ENCODE measurements at places on chromosomes 7 and 10.

DNA sequence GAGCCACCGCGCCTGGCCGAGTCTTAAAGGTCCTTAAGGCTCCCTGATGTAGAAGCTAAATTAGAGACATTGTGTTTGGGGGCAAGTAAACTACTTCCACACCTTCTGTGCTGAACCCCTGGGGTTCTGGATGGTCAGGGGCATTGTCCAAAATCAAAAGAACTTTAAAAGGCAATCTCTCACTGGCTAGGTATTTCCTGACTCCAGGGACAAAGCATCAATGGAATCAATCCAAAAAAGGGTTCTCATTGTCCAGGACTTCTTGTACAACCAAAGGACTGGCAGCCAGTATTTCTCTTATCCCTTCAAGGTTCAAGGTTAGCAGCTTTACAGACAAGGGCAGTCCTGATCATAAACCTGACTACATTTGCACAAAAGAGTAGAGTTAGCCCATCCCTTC lies 24.0 kb downstream of the SRPK2 start:
- no peak for DNase-seq

- DNase-seq = no peak
Measured at GRCh38 chr10:3548702-3549101, 236.3 kb downstream of the KLF6 start.

DNA sequence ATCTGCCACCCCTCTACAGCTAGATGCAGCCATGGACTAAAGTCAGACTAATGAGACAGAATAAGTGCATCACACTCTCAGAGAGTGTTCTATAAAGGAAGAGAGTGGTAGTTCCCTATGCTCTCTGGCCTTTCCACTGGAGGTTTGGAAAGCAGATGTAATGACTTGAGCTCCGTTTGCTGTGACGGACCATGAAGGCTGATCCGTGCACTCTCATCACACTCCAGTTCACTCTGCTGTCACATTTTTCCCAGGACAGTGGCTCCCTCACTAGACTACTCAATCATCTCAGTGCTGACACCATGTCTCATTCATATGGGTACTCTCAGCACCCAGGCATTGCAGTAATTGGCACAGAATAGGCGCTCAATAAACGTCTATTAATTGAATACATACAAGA lies 20.4 kb downstream of the TRDMT1 start:
- DNase-seq = no peak

- DNase-seq = no peak
Measured at GRCh38 chr10:132856869-132857524, 71.0 kb upstream of the NKX6-2 start.

DNA sequence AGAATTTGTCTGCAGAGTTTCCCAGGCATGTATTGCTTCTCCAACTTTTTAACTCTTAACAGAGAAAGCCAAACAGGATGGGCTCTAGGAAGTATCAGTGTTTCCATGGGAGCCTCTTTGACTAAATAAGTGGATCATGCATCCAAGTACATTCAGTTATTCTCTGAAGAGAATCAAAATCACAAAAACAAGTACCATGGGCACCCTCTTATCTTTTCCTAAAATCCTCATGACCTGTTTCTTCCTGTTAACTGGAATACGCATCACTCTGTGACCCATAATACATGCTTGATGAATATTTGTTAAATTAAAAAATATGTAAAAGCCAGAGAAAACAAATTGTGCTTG lies 186.9 kb upstream of the MGMT start:
- no peak for DNase-seq

GRCh38 chr10:69879634-69880257 lies 78.0 kb downstream of the COL13A1 start:
- no peak for DNase-seq

- no peak for DNase-seq
Measured at GRCh38 chr7:49708590-49708989, 64.8 kb upstream of the VWC2 start.

DNA sequence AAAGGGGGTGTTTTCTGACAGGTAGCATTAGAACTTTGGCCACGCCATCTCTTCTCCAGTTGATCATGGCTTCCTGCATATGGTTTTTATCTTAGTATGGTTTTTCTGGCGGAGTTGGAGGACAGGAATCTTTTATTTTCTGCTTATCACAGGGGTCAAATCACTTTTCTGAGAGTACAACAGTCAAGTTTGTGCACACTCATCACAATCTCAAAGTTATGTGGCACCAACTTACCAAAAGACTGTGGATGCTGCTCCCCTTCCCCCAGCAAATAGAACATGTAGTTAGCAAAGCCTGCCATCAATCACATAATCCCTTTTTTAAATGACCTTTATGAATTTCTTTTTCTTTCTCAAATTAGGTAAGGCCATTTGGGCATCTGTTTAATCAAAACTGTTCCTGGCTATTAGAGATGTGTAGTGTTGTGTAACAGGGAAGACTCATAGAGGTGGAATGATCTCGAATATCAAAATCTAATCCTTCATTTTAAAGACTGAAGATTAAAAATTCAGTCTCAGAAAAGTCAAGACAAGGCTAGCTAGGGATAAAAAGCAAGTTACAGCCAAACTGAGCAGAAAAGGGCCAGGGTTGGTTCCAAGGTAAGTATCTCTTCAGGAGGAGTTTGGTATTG lies 3.8 kb upstream of the CH25H start:
- DNase-seq = no peak

DNA sequence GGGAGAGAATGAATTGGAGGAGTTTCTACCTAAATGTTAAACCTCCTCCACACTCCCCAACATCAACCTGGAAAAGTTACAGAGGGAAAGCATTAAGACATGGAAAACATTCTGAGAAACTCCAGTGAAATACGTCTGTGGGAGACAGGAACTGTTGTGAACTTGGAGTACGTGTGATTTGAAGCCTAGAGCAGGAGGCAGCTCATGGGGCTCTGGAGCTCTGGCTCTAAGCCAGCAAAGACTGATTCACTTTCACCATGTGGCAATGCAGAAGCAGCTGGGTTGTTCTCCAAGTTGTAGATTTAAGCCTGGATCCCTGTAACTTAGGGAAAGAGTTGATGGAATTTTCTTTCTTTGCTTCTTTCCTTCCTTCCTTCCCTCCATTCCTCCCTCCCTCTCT lies 503.2 kb downstream of the NRG3 start:
- no peak for DNase-seq

GRCh38 chr10:31709028-31709427 lies 219.6 kb downstream of the ARHGAP12 start:
- no peak for DNase-seq

DNA sequence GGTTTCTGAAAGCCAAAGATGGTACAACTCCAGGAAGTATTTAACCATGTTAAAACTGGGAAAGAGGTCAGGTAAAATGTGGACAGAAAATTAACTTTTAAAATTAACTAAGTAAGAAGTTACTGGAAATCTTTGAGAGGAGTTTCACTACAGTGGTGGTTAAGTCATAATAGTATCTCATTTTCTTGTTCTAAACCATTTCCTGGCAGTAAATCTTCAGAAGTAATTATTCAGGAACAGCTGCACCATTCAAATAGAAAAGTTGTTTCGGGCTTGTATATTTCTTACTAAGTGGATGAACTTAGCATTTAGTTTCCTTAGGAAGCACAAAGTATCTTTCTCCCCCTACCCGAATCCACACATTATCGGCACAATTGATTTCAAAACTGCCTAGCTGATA lies 27.1 kb downstream of the COPG2 start:
- DNase-seq = no peak

- DNase-seq = no peak
Measured at GRCh38 chr10:102802920-102803534, 34.2 kb downstream of the CYP17A1 start.

GRCh38 chr10:79234391-79235315 lies 112.6 kb upstream of the PPIF start:
- DNase-seq = no peak

DNA sequence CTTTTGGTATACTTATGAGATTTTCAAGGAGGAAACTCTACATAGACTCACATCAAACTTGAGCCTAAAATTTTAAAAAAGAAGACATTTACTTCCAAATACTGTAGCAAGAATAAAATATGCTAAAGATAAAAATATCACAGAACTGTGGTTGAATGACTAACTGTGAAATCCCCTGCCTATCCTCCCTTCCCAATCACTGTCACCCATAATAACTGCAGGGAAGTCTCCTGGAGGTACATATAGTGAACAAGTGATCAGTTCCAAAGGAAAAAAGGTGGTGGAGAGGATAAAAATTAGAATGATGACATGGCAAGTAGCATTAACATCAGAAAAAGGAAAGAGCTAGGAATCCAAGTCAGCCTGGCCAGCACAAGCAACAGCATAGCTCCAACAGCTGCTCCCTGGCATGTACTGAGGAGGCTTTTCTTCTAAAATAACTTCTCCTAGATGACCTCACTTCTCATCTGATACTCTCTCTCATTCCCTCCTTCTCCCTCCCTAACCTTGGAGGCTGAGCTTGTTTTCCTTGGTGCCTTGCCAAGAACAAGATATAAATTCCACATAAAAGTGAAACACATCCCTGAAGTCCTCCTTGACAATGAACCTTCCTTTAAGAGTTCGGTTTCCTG lies 124.0 kb downstream of the IQUB start:
- DNase-seq = no peak

GRCh38 chr7:154931906-154932305 lies 71.0 kb downstream of the PAXIP1 start:
- DNase-seq = no peak

- DNase-seq = no peak
Measured at GRCh38 chr7:81187753-81188152, 268.9 kb upstream of the SEMA3C start.

DNA sequence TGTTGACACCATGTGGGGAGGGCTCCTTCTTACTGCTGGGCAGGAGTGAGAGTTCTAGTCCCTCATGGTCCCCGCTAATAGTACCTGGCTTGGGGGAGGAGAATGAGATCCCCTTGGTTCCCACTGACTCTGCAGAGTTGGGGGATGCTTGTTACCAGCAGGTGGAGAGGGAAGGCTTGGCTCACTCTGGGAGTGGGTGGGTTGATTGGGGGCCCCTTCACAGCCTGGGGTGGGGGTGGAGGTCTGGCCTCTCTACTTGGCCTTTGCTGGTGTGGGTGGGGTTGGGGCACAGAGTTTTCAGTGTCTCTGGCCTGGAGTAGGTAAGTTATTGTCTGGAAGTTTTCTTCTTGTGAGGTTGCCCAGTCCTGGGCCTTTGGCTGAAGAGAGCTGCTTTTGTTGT lies 31.9 kb downstream of the ADCY1 start:
- DNase-seq = no peak

DNA sequence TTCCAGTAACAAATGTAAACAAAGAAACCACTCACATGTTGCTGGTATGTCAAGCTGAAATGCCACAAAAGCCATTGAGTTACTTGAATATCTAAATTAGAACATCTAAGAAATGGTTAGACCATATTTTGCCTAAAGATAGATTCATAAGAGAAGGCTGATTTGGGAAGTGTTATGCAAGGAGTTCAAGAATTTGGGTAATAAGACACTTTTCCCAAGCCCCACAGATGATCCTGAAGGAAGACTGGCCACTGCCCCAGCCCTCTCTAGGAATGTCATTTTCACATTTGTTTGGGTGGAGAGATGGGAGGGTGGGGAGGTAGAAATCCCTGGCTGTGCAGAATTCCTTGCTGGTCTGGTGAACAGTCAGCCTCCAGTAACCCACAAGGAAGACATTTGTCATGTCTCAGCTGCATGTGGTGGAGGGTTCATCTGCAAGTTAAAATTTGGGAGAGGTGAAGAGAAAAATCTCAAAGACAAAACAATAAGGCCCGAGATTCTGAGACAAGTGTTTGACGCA lies 427.2 kb upstream of the KLF6 start:
- no peak for DNase-seq

GRCh38 chr7:132377703-132378584 lies 198.3 kb downstream of the PLXNA4 start:
- no peak for DNase-seq

GRCh38 chr7:69768986-69769595 lies 170.8 kb downstream of the AUTS2 start:
- DNase-seq = no peak

DNA sequence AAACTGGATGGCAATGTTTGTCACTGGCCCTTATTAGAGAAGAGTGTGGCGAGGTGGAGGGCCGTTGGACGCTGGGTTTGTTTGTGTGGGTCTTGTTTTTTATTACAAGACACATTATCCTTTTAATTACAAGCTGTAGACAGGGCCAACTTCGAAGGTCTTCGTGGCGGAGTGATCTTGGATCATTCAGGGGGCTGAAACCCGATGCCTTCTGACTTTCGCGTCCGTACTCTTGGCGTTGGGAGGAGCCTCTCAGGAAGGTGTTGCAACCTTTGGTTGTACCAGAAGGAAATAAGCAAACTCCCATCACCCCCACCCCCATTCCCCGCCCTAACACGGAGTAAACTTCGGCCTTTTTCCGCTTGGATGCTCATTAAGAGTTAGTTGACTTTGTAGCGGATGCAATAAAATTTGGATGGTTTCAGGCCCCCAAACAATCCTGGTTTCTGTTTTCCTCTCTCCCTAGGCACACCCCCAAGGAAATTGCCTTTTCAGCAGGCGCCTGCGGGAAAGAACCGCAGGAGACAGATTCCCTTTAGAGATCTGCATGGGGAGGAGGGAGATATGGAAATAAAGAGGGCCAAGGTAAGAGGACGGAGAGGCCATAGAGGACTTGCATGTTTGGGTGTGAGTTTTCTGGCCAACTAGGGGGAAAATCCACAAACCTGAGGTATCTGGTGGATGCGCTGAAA lies 294.5 kb upstream of the NFE2L3 start:
- peak; percentile 67 for DNase-seq

DNA sequence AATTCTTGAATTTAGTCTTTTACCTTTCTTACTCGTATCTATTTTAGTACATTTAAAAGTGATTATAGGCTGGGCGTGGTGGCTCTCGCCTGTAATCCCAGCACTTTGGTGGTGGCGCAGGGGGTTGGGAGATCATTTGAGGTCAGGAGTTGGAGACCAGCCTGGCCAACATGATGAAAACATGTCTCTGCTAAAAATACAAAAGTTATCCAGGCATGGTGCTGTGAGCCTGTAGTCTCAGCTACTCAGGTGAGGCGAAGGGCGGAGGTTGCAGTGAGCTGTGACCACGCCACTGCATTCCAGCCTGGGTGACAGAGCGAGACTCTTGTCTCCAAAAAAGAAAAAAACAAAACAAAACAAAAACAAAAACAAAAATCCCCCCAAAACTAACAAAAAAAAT lies 12.2 kb downstream of the PRKCQ start:
- no peak for DNase-seq

- DNase-seq = no peak
Measured at GRCh38 chr7:44967571-44968446, 11.0 kb downstream of the MYO1G start.

DNA sequence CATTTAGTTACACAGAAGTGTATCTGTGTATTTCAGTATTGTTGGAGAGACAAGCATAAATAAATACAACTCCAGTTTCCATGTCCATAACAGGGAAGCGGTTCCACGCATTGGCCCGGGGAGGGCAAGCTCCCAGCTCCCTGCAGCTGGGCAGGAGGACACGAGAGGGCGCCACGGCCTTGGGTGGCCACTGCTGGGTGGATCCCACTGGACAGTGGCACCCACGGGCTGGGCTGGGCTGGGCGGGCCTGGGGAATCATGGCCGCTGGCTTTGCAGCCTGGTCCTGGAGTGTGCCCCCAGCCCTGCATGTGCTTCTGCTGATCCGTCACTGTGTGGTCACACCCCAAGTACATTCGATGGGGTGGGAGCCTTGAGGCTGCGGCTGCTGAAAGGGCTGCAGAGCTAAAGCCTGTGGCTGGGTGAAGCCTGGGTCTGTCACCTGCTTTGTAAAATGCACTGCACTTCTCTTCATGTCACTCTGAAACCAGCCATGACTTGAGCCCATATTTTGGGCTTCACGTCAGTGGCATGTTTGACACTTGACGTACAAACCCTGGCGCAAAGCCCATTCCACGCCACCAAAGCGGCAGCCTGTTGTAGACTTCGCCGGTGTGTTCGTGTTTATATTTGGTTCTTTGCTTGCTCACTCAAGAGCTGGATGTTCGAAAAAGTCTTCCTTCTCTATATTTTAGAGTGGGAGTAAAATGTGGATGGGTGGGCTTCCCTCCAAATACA lies 27.5 kb downstream of the LRRC27 start:
- DNase-seq = no peak
